ENCODE measurements at places on chromosomes 3 and 15. TPM values are rescaled to one million over a fixed set of nuclear protein-coding genes. Genes with fewer than 3 reads are reported as not detected.

Gene FGF12
- 103 TPM for total RNA-seq

Gene HCN4
- 4.4 TPM for total RNA-seq

Gene STOML1
- total RNA-seq, result 30.2 TPM

Gene MESP1
- 2.0 TPM for total RNA-seq

Gene CRBN
- 144 TPM for total RNA-seq

Gene CD86
- 1.2 TPM for total RNA-seq

Gene THPO
- total RNA-seq, result under 0.01 TPM

Gene NTRK3
- total RNA-seq, result 50.9 TPM

Gene TMEM207
- total RNA-seq, result not detected

Gene NR2E3
- not detected for total RNA-seq

Gene RBSN
- 51.4 TPM for total RNA-seq

Gene MUC20
- 2.5 TPM for total RNA-seq

Gene ADAMTS17
- total RNA-seq, result 6.1 TPM

Gene NRG4
- total RNA-seq, result 1.2 TPM

Gene SCN10A
- not detected for total RNA-seq

Gene MAGEL2
- total RNA-seq, result 2.0 TPM

Gene NCKIPSD
- 5.2 TPM for total RNA-seq

Gene FXR1
- total RNA-seq, result 134 TPM

Gene SPSB4
- total RNA-seq, result 7.6 TPM

Gene DYNC1LI1
- total RNA-seq, result 86.5 TPM

Gene ZBBX
- total RNA-seq, result 3.9 TPM

Gene MYL3
- total RNA-seq, result 0.49 TPM

Gene GOLGA6L4
- 2.7 TPM for total RNA-seq

Gene CCDC191
- 3.4 TPM for total RNA-seq

Gene LRRC31
- total RNA-seq, result not detected

Gene TMEM87A
- 57.0 TPM for total RNA-seq

Gene SLC24A5
- total RNA-seq, result not detected

Gene PROS1
- total RNA-seq, result 7.6 TPM

Gene CLEC3B
- total RNA-seq, result 19.2 TPM

Gene AP4E1
- total RNA-seq, result 11.1 TPM
